ENCODE measurements at places on chromosomes 13 and 19.
A peak's percentile ranks its signal among the peaks of the same experiment; 100 is the strongest.

GRCh38 chr19:46355234-46356148 lies 8.6 kb downstream of the PPP5C start:
- DNase-seq: no peak

GRCh38 chr13:27960362-27961226 lies 8.5 kb downstream of the CDX2 start:
- peak; percentile 87 for DNase-seq

- no peak for DNase-seq
Measured at GRCh38 chr13:29756506-29756905, 93.9 kb downstream of the UBL3 start.

DNA sequence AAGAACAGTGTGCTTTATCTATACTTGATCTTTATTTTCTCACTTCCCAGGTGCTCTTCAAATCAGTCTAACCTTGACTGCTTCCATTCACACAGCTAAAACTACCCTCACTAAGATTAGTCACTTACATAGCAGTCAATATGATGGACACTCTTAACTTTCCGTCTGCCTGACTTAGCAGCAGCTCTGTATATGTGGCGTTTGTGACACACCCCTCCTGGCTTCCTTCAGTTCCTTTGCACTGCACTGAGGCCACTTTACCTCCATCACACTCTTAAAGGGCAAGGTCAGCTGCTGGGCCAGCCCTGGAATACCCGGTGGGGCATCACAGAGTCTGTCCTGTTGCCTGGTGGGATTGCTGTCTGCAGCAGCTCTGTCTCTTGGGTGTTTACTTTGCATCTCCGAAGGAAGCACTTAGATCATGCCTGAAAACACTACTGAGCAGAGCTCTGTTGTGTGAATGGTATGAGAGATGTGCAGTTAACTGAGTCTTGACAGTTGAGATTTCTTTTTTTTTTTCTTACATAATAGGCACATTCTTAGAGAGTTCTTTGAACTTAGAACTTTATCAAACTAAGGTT lies 35.6 kb upstream of the IL17D start:
- DNase-seq: no peak

GRCh38 chr13:46953331-46953730 lies 56.5 kb upstream of the HTR2A start:
- no peak for DNase-seq

- no peak for DNase-seq
Measured at GRCh38 chr19:37699057-37699456, 20.5 kb downstream of the ZNF607 start.

GRCh38 chr13:91361755-91362271 lies 14.3 kb downstream of the MIR17HG start:
- DNase-seq: no peak

- DNase-seq: no peak
Measured at GRCh38 chr19:11192957-11193939, 4.1 kb downstream of the KANK2 start.

GRCh38 chr13:27510082-27510481 lies 59.7 kb upstream of the MTIF3 start:
- DNase-seq: no peak

DNA sequence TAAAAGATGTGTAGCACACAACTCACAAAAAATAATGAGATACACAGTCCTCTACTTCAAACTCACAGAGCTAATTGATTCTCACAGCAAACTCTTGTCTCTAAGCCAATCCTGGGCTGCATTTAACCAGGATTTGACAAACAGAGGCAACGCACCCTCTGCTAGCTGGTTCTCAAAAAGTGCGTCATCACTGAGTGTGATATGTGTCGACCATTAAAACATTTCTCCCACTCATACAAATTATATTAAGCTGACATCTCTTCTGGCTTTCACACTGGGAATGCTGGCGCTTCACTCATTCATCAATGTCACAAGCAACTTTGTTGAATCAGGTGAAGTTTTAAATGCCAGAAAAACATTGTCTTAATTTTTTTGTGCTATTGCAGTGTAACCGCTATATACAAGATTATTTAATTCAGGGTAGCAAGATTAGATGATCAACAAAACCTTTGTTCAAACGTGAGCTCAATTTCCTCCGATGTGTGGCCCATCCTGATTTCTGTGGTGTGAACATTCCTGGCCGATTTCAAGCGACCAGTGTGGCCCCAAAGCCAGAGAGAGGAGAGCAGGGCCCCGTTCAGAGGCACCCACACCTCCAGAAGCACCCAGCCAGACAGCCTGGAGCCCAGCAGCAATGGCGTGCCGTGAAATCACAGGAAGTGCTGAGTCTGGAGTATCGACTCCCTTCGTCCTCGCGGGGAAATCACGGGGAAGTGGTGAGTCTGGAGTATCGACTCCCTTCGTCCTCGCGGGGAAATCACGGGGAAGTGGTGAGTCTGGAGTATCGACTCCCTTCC lies 49.4 kb downstream of the RASA3 start:
- DNase-seq: no peak

- DNase-seq: no peak
Measured at GRCh38 chr19:45960595-45961235, 12.9 kb downstream of the NOVA2 start.

GRCh38 chr13:113458253-113459065 lies 5.2 kb upstream of the ADPRHL1 start:
- peak; percentile 12 for DNase-seq

DNA sequence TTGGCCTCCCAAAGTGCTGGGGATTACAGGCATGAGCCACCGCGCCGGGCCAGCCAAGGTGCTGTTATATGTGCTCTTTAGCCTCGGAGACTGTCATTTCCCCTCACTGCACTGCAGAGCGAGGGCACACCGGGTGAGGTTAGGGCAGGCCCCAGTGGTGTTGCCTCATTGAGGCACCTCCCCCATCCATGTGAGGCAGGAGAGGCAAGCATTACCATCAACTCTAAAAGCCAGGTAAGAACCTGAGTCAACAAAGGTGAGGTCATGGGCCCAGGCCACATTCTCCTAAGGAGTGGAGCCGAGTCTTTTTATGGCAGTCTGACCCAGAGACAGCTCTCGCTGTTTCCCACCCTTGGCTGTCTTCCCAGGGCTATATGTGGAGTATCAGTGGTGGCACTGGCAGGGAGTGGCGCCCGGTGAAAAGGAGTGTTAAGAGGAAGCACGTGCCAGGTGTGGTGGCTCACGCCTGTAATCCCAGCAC lies 10.9 kb downstream of the B3GNT8 start:
- no peak for DNase-seq

DNA sequence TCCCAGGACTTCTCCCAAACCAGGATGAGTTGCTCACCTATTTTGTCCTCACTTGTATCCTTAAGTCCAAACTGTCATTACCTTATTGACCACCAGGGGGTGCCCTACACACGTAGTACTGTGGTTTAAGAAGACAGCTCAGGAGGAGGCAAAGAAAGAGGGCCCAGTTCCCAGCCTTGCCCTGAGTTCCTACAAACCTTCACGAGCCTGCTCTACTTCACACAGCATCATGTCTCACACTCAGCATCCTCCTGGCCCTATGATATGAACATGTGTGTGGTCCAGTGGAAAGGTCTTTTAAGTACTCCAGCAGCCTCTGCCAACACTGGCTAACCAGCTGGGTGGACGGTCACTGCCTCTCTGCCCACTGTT lies 8.1 kb upstream of the ZNF784 start:
- DNase-seq: peak; percentile 80

DNA sequence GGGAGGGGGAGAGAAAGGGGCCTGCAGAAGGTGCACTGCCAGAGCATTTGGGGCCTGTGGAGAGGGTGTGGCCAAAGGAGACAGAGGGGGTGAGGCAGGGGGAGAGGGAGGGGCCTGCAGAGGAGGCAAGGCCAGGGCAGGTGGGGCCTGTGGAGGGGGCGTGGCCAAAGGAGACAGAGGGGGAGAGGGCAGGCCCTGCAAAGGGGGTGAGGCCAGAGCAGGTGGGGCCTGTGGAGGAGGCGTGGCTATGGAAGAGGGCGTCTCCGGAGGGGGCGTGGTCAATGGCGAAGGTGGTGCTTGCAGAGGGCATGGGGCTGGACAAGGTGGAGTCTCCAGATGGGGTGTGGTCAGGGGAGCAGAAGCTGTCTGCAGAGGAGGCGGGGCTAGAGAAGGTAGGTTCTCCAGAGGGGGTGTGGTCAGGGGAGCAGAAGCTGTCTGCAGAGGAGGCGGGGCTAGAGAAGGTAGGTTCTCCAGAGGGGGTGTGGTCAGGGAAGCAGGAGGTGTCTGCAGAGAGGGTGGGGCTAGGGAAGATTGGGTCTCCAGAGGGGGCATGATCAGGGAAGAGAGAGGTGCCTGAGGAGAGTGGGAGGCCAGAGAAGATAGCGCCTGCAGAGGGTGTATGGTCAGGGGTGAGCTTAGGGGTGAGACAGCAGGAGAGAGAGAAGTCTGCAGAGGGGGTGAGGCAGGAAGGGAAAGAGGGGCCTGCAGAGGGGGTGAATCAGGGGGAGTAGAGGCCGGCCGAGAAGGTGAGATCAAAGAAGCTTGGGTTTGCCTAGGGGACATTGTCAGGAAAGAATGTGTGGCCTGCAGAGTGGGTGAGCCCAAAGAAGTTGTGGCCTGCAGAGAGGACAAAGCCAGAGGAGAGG lies 3.4 kb downstream of the PRR36 start:
- DNase-seq: no peak

DNA sequence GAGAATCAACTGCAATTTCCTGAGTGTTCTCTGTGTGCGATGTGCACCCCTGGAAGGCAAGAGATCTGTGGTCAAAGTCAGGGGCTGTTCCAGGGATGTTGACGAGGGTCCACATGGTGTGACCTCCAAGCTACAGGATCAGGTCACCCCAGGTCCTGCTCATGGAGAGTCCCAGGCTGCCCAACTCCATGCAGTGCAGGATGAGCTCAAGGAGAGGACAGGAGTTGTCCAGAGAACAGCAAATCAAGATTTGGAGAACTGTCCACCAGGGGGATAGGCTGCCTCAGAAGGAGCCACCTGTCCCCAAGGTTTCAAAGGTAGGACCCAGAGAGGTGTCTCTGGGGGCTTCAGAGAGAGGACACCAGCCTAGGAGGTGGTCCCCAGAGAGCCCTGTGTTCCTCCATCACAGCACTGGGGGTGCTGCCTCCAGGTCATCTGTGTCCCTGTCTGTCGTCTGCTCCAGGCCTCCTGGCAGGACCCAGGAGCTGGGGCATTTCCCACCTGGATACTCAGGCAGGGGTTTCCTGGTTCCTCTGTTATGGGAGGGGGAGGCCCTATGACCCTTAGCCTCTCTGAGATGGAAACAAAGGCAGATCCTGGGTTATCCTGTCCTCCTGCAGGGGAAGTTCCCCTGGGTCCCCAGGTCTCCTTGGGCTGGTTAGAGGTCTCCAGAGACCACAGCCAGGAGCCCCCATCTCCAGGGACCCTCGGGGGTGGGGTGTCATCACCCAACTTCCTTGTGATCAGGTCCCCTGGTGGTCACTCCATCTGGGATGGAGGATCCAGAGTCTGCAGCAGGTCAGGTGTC lies 2.1 kb upstream of the CEACAM7 start:
- DNase-seq: no peak

- no peak for DNase-seq
Measured at GRCh38 chr13:75960538-75960994, 324.4 kb downstream of the LMO7 start.

GRCh38 chr19:2569596-2570465 lies 93.9 kb downstream of the GADD45B start:
- no peak for DNase-seq

GRCh38 chr13:93736081-93736480 lies 509.5 kb downstream of the GPC6 start:
- no peak for DNase-seq

DNA sequence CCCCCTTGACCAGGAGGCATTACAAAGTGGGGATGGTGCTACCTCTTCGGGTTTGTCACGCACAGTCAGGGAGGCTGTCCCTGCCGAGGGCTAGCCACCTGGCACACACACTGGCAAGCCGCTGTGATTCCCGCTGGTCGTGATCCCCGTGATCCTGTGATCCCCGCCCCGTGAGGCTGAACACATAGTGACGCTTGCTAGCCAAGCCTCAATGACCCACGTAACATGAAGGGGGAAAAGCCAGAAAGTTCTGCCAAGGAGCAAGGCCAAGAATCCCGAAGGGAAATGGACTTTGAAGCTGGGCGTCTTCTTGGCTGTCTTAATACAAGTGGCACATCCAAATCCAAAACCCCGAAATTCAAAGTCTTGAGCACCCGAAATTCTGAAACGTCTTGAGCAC lies 13.7 kb downstream of the LDLR start:
- DNase-seq: no peak

DNA sequence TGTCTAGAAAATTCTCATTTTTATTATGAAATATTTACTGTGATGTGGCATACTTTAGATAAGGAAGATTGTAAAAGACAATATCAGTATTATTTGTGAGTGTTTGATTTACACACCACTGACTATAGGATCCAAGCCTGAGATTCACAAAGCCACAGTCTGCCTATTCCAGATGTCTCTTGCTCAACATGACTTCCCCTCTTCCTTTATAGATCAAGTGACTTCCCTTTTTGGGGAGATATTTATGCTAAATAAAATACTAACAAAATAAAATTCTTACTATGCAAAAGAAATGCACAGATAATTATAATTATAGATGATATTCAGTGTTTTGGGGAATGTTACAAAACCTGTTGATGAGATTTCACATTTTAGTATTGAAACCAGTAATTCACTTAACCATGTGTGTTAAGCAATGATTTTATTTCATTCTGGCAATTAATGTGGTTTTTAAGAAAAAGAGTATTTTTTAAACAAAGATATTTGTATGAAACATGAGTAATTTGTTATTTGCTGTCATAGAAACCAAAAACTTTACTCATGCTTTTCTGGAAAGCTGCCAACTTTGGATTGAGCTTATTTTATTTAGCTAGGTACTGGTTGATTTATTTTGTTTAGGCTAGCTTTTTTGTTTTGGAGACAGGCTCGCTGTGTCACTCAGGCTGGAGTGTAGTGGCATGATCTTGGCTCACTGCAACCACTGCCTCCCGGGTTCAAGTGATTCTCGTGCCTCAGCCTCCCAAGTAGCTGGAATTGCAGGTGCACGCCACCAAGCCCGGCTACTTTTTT lies 13.7 kb upstream of the GPR183 start:
- DNase-seq: no peak

DNA sequence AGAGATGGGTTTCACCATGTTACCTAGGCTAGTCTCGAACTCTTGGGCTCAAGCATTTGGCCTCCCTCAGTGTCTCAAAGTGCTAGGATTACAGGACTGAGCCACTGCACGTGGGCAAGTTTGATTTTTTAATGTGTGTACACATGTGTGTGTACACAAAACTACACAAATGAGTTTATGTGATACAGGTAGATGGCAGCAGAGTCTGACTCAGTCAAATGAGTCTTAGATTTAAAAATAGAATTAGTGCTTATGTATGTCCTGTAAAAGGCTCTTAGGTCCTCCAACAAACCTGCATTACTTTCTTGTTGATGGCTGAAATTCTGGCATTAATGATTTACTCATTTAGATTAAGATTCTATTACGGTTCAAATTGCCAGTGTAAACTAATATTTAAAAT lies 293.7 kb downstream of the PCDH17 start:
- DNase-seq: no peak

GRCh38 chr13:44573790-44574465 lies 2.2 kb downstream of the TSC22D1 start:
- DNase-seq: peak; percentile 21
